ENCODE measurements at places on chromosomes 2 and 18.

DNA sequence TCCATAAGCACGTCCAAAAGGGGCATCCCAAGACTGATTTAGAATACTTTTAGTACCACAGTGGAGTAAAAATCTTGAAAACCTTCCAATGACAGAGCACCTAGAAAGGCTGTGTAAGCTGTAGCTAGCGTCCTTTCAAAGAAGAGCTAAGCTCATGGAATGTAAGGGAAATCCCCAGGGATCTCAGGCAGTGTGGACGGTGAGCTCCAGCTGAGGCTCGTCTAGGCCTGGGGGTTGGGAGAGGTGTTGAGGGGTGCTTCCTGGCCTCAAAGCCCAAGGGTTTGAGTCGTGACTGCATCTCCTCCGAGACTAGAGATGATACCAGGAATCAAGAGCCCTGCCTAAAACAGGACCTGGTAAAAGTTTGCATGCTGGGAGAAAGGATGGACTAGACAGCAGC, 7.6 kb downstream of the CTIF start:
- DNase-seq = no peak

GRCh38 chr18:66615176-66615575, 11.3 kb upstream of the CDH19 start:
- no peak for DNase-seq

DNA sequence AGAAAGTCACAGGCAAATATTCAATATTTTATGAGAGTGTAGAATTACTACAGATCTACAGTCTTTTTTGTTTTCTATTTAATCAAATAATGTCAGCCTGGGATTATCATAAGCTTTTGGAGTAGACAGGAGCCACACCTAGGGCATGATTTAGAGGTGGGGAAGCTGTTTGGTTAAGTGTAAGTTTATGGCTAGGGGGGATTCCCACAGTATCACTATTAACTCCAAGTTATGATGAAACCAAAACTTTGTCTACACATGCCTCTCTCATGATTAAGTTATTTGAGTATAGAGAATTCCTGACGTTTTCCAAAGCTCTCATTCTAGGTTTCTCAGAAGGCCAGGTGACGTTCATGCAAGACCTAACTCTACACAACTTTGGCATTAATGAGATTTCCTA, 2.1 kb downstream of the SERPINB10 start:
- DNase-seq = no peak

DNA sequence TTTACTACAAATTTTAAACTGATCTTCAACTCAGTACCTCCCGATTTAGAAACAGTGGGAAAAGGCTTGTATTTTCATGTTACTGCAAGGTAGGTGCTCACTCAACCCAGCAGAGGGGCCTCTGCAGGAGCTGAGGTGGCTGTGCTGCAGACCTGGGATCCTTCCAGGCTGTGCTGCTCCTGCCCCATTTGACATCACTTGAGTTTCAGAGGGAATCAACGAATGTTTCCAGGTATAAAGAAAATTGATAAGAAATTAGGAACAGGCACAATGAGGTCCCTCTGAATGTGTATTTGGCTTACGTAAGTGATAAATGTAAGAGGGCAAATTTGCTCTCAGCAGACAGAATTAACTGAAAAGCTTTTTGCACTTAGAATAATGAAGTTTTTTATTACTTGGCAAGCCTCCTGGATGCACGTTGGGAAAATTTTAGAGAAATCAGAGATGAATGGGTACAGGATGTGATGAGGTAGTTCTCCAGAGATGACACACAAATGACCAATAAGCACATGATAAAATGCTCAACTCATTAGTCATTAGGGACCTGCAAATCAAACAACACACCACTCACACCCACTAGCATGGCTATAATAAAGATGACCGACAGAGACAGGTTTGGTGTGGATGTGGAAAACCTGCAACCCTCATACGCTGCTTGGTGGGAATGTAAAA, 114.0 kb downstream of the NOL10 start:
- no peak for DNase-seq

GRCh38 chr2:237299906-237300305, 114.1 kb downstream of the COL6A3 start:
- no peak for DNase-seq

- no peak for DNase-seq
These were observed 99.1 kb downstream of the NRP2 start for GRCh38 chr2:205781244-205781931.

DNA sequence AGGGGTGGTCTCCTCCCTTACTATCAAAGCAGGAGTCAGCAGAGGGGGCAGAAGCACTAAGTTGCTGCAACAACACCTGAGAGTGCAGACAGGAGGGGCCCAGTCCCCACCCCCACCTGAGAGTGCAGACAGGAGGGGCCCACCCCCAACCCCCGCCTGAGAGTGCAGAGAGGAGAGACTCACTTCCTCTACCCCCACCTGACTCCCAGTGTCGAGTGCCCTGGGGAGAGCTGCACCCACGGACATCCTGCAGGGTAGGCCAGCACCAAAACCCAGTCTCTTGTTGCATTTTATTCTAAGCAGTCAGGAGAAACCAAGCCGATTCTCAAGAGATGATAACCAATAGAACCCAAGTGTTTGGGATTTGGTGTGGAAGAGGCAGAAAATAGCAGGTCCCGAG, 78.4 kb downstream of the NAPG start:
- no peak for DNase-seq

All from stimulated activated CD8-positive, alpha-beta memory T cell treated with anti-CD3 and anti-CD28 coated beads, Interleukin-15, amount 100 ng/mL, for 1 hour (primary cell).